ENCODE measurements at places on chromosomes 2 and 18. TPM values are rescaled to one million over a fixed set of nuclear protein-coding genes. Genes with fewer than 3 reads are reported as not detected.

GRCh38 chr2:177658309-177658708, 265.7 kb downstream of the AGPS start:
- DNase-seq = no peak

IL1A gene
- 4.5 TPM for total RNA-seq

GRCh38 chr18:44911260-44911659, 230.6 kb downstream of the SETBP1 start:
- DNase-seq = no peak

DNA sequence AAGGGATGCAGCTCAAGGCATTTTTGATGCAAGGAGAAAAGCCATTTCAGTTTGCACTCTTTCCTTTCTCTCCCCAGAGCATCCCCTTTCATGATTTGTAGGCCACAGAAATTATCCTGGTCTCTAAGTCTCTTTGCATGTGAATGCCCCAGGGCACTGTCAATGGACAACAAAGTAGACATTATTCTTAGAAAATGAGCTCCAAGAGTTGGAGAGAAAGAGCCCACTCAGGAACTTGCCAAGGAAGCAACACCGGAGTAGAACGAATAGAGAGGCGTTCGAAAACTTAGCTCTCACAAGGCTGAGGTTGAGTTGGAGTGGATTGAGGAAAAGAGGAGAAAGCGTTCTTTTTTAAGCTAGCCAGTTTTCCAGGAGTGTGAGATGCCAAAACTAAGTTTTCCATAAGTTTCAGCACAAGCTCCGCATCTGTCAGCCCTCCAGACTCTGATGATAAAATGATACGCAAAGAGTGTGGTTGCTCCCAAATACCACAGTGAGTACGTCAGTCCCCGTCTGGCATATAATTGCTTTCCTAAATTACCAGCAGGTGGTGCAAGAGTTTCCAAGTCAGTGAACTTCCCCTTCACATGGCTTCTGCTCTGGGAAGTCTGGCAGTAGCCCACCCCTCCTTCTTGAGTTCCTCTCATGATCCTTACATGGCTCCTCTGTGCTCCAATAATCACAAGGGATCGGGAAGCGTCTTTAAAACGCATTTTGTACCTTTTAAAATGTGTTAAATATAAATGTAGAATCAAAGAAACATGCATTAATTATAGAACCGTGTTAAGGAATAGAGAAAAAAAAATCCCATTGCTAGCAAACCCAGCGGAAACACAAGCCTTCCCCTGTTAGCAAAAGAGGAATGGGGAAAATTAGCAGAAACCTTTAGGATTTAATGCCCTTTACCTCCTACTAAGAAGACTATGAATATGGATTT, 1060.6 kb upstream of the FANCL start:
- DNase-seq = no peak

- no peak for DNase-seq
Measured at GRCh38 chr2:188600536-188601210, 309.0 kb downstream of the GULP1 start.

DNA sequence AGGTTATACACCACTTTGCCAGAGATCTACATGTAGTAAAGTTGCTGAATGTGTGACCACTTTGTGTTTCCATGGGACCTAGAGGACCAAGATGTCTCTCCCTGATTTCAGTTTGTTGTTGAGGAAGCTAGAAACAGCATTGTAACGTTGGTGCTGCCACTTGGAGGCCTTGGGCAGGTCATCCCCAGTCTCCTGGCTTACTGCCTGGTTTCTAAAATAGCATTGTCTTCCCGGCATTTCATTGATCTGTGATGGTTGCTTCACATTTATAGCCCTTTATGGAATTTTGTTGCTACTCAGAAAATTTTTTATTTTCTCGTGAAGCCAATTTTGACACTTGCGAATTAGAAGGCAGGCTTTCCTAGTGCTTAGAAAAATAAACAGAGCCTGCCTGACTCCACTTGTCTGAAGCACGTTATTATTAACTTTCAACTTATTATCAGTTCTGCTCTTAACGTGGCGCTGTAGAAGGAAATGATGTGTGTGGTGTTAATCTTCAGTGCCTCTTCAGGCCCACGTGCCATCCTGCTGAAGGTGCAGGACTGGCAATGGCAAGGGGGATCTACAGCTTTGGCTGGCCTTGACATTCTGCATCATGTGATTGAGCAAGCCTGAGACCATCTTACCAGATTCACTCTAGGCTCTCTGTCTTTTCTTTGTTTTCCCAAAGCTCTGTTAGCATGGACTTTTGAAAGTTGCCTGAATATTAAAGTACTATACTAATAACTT, 59.9 kb downstream of the INPP4A start:
- no peak for DNase-seq

GRCh38 chr2:209687323-209687969, 84.2 kb upstream of the UNC80 start:
- no peak for DNase-seq

DNA sequence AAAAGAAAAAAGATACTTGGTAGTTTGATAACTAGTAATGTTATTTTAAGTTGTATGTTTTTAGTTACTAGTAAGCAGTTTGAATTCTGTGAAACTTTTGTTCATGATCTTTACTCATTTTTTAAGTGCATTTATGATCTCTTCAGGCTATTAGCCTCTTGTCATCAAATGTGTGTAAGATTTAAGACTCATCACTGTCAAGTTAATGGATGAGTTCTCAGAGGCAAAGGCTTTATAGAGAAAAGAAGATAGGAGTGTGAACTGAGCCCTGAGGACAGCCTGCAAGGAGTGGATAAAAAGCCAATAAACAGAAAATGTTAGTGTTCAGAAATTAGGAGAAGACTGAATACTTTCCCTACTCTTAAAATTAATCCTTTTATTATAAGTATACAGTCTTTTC, 13.5 kb downstream of the NDUFV2 start:
- no peak for DNase-seq

FAM237A gene
- total RNA-seq = not detected

SERPINB3 gene
- not detected for total RNA-seq

GRCh38 chr2:46748735-46749531, 166.7 kb downstream of the MCFD2 start:
- peak; percentile 27 for DNase-seq

EFHD1 gene
- 1.9 TPM for total RNA-seq

CD302 gene
- 8.2 TPM for total RNA-seq

GRCh38 chr2:220036431-220036830, 409.0 kb downstream of the SLC4A3 start:
- DNase-seq = no peak

DPP10 gene
- total RNA-seq = not detected

DNA sequence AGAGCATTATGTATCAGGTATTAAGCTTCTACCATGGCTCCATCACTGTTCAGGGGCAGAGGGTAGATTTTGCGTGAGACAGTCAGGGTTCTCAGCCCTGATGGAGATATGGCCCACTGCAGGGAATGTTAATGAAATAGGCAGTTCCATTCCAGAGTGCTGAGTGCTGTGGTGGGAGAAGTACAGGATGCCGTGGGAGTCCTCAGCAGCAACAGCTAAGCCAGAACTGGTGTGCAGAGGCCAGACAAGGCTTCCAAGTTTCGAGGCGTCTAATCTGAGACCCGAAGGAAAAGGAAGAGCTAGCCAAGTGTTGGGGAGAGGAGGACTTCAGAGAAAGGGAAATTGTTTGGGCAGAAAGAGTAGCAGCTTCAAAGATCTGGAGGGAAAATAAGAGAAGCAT, 30.2 kb upstream of the MAPRE2 start:
- no peak for DNase-seq

DNA sequence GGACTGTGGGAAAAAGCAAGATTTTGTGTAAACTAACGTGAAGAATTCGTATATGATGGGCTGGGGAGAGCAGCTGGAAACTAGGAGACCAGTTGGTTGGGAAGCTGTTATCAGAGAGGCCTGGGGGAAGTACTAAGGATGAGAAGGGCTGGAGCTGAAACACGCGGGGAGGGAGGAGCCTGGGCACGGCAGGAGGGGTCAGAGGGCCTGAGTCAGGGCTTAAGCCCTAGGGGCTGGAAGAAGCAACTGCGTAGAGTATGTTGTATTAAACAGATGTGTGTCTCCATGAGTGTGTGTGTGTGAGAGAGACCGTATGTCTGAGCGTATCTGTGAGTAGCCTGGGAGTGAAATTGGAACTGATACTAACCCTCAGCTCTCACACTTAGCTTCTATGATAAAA, 8.4 kb downstream of the POMC start:
- DNase-seq = no peak

GKN2 gene
- not detected for total RNA-seq

KCTD18 gene
- 13.2 TPM for total RNA-seq
